CD4-positive, alpha-beta T cell treated with Interleukin-12 subunit alpha and Interleukin-12 subunit beta, for 1 hour (primary cell): ENCODE measurements at places on chromosomes 16 and 17.

DNA sequence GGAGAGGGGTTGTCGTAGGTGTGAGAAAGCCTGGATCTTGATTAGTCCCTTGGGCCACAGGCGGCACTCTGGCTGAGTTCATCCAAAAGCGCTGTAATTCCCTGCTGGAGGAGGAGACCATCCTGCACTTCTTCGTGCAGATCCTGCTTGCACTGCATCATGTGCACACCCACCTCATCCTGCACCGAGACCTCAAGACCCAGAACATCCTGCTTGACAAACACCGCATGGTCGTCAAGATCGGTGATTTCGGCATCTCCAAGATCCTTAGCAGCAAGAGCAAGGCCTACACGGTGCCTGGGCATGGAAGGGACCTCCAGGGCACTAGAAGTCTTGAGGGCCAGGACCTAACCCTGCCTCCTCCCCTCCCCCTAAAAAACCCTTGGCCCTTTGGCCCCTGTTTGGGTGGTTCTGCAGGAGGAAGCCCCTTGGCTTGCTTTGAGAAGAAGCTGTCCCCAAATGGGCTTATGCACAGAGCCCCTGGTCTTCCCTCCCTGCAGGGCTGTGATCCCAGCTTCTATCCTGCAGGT is 6.2 kb downstream of the NEK8 start:
- no peak for DNase-seq

DNA sequence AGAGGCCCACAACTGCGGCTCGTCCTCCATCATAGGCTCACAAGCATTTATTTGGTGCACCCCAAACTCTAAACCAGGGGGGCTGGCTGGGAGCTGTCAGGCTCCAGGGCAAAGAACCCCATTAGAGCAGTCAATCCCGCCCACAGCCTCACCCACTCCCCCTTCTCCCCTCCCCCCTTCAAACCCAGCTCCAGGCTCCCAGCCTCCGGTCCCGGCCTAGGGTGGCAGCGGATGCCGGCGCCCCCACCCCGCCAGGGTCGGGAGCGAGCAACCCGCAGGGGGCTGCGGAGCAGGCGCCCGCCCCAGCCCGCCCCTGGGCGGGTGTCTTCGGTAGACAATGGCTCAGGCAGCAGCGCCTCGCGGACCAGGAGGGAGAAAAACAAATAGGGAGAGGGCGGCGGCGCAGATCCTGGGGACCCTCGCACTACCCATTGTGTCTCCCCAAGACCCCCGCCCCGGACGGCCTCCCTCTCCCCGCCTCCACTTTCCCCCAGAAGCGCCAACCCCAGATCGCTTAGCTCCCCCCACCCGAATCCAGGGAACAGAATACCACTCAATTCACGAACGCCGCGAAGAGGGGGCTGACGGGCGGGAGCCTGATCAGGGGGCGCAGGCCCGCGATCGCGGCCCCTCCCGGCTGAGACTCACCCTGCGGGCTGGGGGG is 572 bp downstream of the FAM171A2 start:
- DNase-seq = peak; percentile 7

DNA sequence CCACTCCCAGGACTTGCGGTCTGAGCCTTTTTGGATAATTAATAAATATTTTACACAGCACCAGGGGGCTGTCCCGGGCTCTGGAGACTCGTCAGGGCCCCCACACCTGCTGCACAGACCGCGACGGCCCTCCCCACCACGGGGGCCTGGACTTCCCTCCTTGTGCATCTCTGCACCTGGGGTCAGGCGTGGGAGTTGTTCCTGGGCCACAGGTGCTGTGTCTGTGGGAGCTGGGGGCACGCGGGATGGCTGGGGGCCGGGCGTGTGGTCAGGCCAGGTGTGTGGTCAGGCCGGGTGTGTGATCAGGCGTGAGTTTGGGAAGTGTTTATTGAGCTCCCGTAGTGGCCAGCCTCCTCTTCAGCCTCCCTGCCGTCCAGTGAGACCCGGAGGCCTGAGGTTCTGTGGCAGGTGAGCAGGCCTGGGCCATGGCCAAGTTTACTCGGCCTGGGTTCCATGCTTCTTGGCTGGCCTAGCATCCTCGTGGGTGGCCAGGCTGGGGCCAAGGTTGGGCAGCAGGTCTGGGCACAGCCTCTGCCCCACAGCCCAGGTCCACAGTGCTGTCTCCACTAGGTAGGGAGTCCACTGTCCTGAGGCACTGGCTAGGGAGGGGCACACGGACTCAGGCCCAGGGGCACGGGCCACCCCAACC is 1.9 kb upstream of the STUB1 start:
- DNase-seq = no peak

GRCh38 chr17:9138161-9138717 is 116.9 kb downstream of the NTN1 start:
- DNase-seq = no peak

- DNase-seq = peak; percentile 64
Measured at GRCh38 chr17:45234641-45235415, 13.1 kb downstream of the FMNL1 start.

GRCh38 chr17:4764595-4764994 is 7.1 kb upstream of the TM4SF5 start:
- DNase-seq = no peak

GRCh38 chr16:87140211-87141200 is 176.7 kb downstream of the C16orf95 start:
- no peak for DNase-seq

DNA sequence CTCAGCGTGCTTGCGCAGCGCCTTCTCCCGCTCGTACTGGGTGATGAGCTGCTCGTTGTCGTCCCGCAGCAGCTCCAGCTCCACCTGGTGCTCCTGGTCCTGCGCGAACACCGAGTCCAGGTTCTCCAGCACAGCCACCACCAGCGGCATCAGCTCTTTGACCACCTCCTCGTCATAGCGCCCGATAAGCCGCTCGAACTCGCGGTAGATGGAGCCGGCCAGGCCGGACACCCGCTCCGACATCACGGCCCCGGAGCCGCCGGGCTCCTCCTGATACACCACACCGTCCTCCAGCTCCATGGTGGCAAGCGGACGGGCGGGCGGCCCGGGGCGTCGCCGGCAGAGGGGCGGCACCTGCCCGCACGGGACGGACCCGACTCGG is 320 bp downstream of the SPAG9 start:
- peak; percentile 55 for DNase-seq

- no peak for DNase-seq
Measured at GRCh38 chr17:48910370-48910769, 2.2 kb downstream of the UBE2Z start.

GRCh38 chr17:81635973-81636504 is 873 bp downstream of the NPLOC4 start:
- no peak for DNase-seq

DNA sequence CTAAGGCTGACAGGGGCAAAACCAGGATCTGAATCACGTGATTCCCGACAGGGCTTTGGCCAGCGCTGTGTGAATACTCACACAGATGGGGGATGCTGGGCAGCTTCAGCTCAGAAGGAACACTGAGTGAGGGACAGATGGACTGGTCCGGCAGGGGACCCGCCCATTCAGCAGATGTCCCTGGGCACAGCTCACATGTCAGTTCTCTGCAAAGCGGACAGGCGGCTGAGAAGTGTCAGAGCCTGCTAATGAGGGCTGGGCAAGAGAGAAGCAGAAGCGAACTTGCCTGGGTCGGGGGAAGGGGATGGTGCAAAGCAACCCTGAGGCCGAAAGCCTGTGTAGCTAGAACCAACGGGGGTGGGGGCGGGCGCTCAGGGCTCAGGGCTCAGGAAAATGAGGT is 11.9 kb upstream of the GLIS2 start:
- no peak for DNase-seq

DNA sequence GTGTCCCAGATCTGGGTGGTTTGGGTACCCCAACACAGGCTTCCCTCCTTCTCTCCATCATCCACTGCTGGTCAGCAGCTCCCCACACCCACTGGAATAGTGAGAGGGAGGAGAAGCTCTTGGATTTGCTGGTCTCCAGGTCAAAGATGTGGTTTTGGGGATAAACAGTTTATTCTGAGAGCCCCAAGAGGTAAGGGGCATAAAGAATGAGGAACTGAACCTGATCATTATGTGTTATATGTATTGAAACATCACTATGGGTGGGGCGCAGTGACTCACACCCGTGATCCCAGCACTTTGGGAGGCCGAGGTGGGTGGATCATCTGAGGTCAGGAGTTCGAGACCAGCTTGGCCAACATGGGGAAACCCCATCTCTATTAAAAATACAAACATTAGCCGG is 3.9 kb downstream of the DPEP2 start:
- DNase-seq = peak; percentile 40

- DNase-seq = no peak
Measured at GRCh38 chr17:49000943-49001342, 3.8 kb downstream of the IGF2BP1 start.

DNA sequence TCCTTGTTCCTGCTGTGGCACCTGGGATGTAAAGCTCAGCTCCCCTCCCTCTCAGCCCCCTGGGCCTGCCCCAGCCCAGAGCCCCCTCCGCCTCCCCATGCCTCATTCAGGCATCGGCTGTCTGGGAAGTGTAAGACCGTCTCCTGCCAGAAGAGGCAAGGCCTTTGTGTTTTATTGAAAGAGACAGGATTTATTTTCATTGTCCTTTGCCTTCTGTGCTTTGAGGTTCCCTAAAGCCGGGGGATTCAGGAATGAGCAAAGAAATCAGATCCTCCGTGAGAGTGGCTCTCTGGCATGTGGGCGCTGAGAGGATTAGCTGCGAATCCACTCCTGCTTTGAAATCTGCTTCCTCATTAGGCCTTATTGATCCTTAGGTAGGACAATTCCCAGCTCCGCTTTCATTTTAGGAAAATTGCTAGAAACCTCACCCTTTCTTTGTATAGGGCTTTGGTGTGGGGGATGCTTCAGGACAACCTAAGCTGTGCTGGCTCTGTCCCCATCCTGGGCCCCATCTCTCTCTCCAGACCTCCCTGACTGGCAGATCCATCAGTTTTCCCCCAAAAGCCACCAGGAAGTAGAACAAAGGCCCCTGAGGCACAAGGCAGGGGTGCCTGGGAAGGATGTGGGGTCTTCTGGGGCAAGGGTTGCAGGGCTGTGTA is 211.5 kb upstream of the TNRC6C start:
- DNase-seq = no peak

GRCh38 chr17:75834928-75835653 is 9.1 kb downstream of the UNC13D start:
- DNase-seq = no peak

DNA sequence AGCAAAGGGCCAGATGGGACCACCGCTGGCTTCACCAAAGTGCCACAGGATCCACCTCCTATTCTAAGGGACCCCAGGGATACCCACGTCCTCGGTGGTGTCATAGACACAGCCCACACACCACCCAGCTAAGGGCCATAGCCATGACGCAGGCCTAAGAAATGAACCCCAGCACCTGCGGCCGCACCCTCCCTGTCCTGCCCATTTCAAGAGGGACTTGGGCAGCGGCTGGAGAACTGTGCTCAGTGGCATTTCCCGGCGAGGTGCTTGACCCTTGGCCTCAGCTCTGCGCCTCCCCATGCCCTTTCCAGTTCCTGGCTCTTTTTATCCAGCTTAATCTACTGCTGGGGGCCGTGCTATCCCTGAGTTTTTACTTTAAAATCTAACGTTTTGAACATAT is 27.3 kb downstream of the ZNF778 start:
- no peak for DNase-seq

DNA sequence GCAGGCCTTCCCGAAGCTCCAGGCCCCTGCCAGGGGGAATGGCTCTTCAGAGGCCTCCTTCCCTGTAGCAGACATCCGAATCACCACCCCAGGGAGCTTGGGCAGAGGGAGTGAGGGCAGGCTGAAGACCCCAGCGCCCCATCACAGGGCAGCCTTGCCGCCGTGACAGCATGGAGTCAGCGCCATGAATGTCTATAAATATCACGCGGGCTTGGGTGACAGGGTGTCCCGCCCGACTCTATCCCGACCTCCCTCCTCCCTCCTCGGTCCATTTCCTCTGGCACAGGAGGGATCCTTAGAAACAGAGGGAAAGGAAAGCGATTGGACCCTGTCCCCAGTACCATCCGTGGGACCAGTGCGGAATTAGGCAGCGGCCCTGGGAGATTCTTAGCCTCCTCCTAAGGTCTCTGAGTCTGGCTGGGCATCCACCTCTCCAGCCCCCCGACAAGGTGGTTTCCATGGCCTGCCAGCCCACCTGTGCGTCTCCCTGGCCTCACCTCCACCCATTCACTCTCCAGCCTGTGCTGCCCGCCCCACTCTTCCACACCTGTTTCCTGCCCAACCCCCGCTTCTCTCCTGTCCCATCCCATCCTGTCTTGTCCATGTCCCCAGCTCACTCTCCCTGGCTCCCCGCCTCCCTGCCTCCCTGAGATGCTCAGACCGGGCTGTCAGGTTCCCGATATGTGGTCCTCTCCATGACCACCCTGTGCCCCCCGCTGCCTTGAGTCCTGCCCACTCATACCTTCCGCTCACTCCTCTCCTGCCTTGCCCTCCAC is 5.1 kb downstream of the ATP2A1 start:
- DNase-seq = no peak

DNA sequence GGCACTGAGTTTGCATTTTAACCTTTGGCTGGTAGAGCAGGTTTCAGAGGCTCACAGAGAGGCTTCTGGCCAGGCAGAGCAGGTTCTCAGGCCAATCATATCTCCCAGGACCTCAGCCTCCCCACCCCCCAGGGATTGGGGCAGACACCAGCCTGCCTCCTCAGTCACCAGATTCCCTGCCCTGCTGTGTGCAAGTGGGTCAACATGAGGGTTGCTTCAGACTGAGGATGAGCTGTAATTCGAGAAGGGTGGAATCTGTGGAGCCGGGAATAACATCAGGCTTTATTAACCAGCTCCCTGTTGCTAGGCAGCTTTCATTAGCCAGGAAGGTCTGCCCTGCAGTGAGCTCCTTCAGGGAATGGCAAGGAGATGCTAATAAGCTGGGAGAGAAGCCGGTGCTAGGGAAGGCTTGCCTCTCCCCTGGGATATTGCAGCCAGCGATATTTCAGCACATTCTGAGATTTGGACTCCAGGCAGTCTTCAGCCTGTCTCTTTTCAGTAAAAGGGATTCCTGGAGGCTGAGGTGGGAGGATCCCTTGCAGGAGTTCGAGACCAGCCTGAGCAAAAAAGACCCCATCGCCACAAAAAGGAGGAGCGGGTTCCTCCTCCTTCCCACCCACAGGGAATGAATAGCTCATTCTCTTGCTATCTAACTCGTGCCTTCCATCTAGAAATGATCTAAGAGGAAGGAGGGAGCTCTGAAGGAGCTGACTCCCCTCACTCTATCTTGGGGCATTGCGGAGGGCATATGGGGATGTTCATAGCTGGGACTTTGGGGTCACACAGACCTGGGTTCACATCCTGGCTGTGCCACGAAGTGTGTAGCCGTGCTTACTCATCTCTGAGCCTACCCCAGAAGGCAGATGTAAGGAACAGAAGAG is 10.7 kb downstream of the SGSM2 start:
- no peak for DNase-seq

DNA sequence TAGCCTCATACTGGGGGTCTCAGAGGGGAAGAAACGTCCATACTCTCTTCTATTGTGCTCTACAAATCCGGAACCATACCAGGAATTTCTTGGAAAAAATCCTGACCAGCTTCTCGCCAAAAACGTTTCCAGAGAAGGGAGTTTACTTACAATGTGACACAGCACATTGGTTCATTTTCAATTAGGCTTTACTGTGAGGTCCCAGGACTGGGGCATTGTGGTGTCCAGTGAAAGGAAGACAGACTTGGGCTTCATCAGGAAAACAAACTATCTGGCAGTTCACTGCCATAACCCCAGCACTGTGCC is 14.7 kb downstream of the MPP2 start:
- no peak for DNase-seq
